ENCODE measurements at places on chromosomes 6 and 20.

DNA sequence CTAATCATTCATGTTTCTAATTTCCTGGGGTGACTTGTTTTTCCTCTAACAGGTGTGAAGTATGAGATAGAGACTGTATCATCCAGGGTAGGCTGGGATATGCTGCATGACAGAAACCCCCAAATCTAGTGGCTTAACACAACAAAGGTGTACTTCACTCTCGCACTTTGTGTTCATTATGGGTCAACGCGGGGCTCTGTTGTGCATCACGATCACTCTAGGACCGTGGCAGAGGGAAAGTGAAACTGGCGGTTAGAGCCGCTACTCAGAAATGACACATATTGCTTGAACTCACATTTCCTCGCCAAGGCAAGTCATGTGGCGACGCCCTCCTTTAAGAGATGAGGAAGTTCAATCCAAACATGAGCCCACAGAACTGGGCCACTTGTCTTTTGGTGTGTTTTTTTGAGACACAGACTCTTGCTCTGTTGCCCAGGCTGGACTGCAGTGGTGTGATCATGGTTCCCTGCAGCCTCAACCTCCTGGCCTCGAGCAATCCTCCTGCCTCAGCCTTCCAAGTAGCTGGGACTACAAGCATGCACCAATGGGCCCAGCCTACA is 41.3 kb downstream of the PCNA start:
- no peak for DNase-seq

GRCh38 chr6:28648035-28648877 is 122.6 kb downstream of the GPX5 start:
- no peak for DNase-seq

- no peak for DNase-seq
Observed at GRCh38 chr6:17494919-17495318, 101.5 kb downstream of the CAP2 start.

- DNase-seq: no peak
Observed at GRCh38 chr6:14639983-14640599, 522.5 kb downstream of the CD83 start.

GRCh38 chr6:146410851-146411595 is 132.6 kb upstream of the RAB32 start:
- DNase-seq: no peak

Measured in cortex of kidney (tissue), 1 donor.